ENCODE measurements at places on chromosomes 2 and 18.

DNA sequence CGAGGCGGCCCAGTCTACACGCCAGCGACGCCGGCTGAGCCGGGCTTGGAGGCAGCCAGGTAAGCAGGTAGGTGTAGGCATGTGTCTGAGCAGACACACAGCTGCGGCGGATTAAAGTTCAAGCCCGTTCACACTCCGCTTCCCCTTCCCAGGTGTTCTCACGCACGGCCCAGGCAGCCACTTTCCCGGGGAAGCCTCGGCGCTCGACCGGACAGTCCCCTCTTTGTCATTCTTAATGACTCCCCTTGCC, 367 bp downstream of the TGFA start:
- DNase-seq, result no peak

DNA sequence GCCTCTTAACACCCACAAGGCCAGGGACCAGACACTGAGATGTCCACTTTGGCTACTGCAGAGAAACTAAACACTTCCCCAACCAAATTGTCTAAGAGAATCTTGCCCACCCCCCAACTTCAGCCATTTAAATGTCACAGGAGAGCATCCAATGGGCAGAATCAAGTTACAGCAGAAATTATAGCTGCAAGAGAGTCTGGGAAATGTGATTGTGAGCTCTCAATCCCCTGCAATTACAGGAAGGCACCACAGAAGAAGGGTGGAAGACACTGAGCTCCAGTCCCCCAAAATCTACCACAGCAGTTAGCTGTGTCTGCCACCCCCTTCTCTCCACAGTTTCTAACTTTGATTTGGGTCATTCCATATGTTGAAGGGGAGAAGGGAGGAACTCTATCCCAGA, 103.5 kb upstream of the ATL2 start:
- DNase-seq, result no peak

- no peak for DNase-seq
Observed at GRCh38 chr2:23549051-23549450, 164.1 kb downstream of the KLHL29 start.

GRCh38 chr2:192888109-192888508, 693.4 kb upstream of the TMEFF2 start:
- DNase-seq, result no peak

GRCh38 chr18:63604791-63605567, 17.8 kb downstream of the SERPINB13 start:
- no peak for DNase-seq
